ENCODE measurements at places on chromosomes 4 and X.

DNA sequence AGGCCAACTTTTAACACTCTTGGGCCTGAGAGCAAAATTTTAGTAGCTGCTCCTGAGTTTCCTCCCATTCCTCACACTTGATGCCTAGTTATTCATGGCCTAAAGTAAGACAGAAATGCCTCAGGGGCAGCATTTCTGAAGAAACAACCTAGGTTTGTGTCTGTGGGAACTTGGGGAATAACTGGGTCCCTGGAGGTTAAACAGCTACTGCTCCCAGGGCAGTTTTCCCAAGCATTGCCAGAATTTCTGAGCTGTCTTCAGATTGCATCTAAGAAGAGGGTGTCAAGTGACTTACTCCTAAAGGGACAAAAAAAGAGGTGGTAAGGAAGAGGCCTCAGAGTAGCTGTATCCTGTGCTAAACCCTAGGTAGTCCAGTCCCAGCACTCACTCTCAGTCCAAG, 130.8 kb upstream of the ACSL4 start:
- DNase-seq: no peak

DNA sequence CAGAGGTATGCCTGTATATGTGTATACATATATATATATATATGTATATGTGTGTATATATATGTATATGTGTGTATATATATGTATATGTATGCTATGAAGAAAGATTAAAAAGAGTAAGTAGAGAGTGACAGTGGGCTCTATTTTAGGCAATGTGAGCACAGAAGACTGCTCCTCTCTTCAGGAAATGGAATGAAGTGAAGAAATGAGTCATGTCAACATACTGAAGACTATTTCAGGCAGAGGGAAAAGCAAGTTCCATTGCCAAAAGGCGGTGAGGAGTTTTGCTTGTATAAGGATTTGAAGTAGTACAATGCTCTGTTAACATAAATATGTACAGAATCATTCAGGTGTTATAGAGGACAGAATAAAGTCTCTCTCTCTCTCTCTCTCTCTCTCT, 773.2 kb upstream of the FTHL17 start:
- DNase-seq: no peak

DNA sequence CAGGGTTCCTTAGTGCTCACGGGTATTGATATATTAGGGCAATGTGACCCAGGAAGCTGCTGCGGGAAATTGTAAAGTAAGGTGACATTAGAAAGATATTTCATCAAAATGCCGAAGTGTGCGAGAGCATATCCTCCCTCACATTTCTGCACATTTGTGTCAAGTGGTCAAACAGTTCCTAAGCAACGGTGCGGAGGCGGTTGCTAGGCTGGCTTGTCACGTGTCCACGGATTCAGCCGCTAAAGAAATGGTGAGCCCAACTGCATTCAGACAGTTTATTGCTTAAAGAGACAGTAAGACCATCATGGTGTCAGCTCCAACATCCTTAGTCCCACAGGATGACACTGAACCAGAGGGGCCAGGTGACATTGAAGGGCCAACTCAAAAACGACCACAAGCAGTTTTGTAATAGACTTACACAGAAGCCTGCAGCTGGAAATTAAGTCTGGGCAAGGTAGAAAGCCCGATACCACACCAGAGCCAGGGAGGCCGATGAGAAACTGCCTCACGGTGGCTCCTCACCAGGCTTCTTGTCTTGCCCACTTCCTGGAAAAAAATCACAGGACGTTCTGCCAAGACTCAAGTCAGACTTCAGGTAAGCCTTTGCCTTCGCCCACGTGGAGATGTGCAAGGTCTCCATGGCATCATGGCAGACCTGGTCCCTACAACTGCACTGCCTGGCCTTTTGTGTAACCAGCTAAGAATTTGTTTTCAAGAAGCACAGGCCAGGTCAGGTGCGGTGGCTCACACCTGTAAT, 50.4 kb downstream of the USP11 start:
- no peak for DNase-seq

- no peak for DNase-seq
Observed at GRCh38 chr4:5200513-5200912, 149.2 kb downstream of the STK32B start.

- no peak for DNase-seq
Observed at GRCh38 chr4:7636240-7636508, 201.4 kb upstream of the PSAPL1 start.

- no peak for DNase-seq
Observed at GRCh38 chr4:26842911-26843310, 17.7 kb upstream of the STIM2 start.

DNA sequence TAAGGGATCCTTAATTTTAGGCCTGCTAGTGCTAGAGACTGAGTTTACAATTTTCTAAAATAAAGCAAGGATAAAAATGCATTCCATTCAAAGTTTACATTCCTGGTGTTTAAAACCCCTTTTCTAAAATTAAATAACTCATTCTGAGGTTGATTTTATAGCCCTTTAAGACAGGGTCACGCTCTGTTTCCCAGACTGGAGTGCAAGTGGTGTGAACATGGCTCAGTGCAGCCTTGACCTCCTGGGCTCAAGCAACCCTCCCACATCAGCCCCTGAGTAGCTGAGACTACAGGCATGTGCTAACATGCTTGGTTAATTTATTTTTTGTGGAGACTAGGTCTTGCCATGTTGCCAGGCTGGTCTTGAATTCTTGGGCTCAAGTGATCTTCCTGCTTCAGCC, 6.8 kb upstream of the CDKL2 start:
- no peak for DNase-seq

DNA sequence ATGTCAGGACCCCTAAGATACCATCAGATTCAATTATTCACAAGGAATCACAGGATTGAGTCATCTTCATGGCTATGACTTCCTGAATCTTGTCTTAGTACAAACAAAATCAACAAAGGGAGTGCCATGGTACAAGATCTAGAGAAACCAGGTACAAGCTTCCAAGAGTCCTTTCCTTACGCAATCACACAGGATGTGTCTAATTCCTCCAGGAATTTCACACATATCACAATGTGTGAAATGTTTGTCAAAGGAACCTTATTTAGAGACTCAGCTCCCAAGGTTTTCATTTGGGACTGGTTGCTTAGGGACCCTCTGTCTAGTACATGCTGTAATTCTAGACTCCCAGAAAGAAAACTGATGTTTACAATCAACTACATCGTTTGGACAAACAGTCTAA, 83.0 kb downstream of the MAB21L2 start:
- no peak for DNase-seq

GRCh38 chr4:145546175-145546915, 64.7 kb downstream of the SMAD1 start:
- DNase-seq: no peak

GRCh38 chr4:145842224-145842887, 96.3 kb downstream of the ZNF827 start:
- DNase-seq: no peak

DNA sequence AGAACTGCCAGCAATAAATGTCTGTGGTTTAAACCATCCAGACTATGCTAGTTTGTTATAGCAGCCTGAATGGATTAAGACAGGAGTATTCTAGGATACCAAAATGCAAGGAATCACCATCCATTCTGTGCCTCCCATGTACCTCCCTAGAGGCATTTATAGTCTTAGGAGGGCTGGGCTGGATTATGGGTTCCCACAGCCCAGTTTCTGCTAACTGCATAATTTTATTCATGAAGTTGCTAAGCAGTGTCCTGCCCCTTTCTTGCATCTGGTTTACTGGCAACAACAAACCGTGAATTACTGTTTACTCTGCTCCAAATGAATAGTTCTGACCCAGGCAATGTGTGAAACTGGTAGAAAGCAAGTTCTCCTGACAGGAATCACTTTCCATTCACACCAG, 67.1 kb upstream of the PRKX start:
- no peak for DNase-seq

GRCh38 chrX:153411988-153412574, 809 bp downstream of the ZFP92 start:
- DNase-seq: no peak

GRCh38 chr4:176539091-176539784, 219.5 kb downstream of the SPCS3 start:
- no peak for DNase-seq

DNA sequence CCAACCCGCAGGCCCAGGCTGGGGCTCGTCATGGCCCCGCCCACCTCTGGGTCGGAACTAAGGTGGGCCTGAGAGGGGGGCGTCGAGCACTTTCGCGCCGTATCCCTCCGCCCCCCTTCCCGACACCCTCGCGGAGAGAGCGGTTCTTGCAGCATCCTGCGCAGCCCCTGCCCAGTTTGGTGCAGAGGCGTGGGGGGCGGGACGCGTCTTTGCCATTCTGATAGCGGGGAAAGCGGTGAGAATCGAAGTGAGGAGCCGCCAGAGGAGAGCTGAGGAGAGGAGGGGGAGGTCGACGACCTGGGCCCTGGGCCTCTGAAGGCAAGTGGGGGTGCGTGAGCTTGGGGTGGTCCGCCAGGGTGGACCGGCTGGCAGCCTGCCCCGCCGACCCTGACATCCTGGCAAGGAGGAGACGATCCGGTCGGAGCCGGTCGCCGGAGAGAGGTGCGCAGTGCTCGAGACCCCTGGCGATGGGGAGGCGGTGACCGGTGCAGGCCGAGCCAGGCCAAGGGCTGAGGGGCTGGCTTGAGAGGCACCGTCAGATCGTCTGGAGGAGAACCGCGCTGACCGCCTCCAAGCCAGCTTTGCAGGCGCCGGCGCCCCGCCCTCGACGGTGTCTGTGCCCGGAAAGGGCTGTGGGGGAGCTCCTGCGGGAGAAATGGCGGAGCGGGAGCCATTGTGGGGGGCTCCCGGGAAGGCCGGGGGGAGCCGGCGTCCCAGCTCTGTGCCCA, 25.5 kb downstream of the GPRASP3 start:
- no peak for DNase-seq

GRCh38 chrX:154718616-154719015, 32.3 kb downstream of the GAB3 start:
- no peak for DNase-seq

DNA sequence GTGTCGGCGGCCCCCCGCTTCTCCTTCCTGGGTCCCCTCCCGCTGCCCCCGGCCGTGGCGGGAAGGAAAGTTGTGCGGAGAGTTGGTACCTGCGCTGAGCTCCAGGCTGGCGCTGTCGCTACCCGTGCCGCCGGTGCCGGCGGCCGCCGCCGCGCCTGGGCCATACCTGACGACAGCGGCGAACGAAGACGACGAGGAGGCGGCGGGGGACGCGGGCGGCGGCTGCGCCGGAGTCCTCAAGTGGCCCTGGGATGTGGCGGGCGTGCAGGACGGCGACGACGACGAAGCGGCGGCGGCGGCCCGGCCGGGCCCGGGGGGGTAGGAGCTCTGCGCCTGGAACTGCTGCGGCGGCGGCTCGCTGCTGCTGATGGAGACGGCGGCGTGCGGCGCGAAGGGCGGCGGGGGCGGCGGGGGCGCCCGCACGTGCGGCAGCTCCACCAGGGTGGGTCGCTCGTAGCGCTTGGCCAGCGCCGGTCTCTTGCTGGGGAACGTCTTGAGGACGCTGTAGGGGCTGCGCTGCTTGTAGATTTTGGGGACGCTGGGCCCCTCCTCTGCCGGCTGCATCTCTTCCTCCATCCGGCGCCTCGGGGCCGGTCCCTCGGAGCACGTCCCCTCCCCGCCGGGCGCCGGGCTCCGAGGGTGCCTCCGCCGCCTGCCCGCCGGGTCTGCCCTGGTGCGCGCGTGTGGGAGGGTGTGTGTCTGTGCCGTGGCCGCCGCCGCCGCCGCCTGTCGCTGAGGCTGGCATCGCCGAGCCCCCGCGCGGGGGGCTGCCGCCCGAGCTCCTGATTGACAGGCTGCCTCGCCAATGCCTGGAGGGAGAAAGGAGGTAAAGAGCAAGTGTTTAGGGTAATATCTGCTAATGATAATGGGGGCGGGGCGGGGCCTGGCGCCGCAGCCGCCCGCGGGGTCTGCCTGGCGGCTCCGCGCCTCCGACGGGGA, 618 bp downstream of the BEND4 start:
- DNase-seq: peak; percentile 75

- no peak for DNase-seq
Observed at GRCh38 chrX:111410590-111411078, 1.4 kb downstream of the DCX start.

- DNase-seq: no peak
Observed at GRCh38 chrX:65745427-65745826, 78.0 kb downstream of the MSN start.

DNA sequence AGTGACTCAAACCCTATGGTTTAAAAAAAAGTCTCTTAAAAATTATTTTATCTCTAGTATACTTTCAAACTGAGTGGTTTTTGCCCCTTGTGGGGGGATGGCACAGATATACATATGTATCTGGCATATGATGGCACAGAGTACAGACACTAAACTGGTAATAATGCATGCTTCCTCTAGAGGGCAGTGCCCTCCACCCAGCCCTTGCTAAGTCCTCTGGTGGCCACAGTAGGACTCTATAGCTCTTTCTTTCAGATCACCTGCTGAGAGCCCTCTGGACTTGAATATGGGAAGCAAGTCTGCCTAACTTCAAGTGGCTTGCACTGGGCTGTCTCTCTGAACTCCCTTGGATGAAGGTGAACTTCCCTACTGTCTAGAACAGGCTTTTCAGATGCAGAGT, 66.3 kb downstream of the TSPAN7 start:
- no peak for DNase-seq

DNA sequence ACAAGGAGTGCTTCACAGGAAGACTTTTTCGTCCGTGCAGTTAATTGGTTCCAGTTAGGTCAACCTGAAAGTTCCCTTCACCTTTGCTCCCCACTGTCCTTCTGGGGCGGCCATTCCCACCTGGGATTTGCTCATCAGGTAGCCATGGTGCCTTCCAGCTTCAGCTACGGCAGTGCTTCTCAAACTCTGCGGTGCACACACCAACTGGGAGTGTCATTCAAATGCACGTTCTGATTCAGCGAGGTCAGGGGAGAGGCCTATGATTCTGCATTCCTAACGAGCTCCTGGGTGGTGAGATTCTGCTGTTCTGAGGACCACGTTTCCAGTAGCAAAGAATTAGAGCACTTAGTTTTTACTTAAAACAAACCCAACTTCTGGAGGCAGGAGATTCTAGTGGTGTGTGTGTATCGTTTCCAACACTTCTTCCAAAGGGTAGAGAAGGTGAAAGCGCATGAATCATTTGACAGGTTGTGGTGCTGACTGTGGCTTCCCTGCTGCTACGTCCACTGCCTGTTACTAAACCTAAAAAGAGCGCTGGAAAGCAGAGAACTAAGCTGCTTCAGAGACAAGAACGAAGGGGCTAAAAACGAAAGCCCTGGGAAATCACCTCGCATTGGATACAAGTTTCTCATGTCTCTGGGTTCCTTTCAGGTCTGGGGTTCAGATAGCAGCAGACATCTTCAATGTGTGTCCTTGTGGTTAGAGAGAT, 4.7 kb upstream of the HELT start:
- DNase-seq: no peak

DNA sequence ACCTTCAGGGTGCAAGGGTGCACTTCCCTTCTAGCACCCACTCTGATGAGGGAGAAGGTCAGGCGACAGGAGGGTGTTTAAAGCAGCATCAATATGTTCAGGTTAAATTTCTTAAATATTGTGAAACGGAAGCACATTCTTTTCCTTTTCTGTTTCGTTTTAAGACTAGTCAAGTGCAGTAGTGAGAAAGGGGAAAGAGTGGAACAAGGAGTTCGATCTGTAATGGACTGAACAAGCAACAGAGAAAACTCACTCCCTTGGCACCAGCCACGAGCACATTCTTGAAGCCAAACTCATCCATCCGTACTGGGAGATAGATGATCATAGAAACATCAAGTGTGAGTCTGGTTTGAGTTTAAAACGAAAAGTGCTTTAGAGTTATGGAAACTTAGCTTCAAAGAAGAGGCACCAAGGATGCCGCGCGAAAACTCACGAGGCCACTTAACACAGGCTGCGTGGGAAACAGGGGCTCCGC, 815 bp downstream of the FAM53A start:
- no peak for DNase-seq

- no peak for DNase-seq
Observed at GRCh38 chr4:146273204-146273901, 59.0 kb downstream of the REELD1 start.

Data from KG1 (cell line).